ENCODE measurements at places on chromosomes 3 and 15.

DNA sequence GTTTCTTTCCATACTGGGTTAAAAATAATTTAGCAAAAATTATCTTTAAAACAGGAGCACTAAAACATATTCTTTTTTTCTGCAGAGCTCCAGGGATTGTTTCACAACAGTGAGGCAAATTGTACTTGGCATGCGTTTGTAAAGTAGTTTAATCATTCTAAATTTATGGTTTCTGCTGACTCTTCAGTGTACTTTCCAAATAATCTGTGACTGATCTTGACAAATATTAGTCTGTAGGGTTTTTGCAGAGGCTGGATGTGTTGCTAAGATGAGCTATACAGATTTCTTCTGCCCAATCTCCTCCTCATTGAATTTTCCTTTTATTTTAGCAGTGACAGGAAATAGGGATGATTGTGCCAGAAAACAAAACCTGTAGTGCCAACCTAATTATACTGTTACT lies 328.0 kb upstream of the MANF start:
- no peak for DNase-seq

DNA sequence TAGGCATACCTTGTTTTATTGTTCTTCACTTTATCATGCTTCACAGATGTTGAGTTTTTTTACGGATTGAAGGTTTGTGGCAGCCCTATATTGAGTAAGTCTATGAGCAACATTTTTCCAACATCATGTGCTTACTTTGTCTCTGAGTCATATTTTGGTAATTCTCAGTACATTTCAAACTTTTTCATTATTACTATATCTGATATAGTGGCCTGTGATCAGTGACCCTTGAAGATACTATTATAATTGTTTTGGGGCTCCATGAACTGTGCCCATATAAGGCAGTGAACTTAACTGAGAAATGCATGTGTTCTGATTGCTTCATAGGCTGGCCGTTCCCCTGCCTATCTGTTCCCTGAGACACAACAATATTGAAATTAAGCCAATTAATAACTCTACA lies 42.8 kb upstream of the NSMCE3 start:
- DNase-seq = no peak

GRCh38 chr15:89143503-89144162 lies 55.4 kb downstream of the ABHD2 start:
- no peak for DNase-seq

GRCh38 chr3:24480497-24480896 lies 14.2 kb downstream of the THRB start:
- DNase-seq = no peak

- no peak for DNase-seq
These were observed 8.9 kb downstream of the TPM1 start for GRCh38 chr15:63051156-63052066.

DNA sequence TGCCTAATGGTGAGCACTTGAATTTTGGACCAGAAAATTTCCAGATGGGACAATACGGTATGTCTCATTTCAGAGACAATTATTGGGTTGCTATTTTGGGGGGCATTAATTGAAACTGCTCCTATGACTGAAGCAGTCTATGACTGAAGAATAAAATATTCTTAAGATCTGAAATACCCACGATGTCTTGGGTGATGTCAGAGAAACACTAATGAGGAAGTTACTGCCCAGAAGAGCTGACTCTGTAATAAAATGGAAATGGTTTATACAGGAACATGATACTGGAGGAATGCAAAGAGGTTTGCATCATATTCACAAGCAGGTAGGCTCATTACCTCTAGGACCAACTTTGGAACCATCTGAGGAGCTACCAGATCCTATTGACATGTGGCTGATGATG lies 68.7 kb downstream of the IL12A start:
- DNase-seq = no peak

DNA sequence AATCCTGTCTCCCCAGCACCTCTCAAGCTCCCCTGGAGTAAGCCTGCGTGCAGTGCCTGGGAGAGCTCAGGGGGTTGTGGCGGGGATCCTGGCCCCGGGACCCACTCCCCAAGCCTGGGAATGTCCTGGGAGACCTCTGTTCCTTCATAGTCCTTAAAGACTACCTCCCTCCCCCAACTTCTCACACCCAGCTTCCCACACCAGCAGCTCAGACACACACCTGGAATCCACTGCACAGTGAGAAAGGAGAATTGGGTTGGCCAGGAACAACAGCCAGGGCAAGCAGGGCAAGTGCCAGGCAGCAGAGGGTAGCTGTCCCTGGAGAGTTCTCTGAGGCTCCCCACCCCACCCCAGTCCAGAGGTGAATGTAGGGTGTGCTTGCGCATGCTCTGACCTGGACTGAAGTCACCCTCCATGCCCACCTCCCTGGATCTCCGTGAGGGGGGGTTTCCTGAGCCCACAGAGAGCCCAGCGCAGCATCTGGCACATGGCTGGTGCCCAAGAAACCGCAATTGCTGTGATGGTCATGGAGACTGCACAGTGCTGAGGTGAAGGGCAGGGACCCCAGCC lies 22.2 kb downstream of the PSTPIP1 start:
- no peak for DNase-seq

- no peak for DNase-seq
These were observed 271.2 kb upstream of the ROPN1 start for GRCh38 chr3:124263168-124263567.

- no peak for DNase-seq
These were observed 107.5 kb downstream of the EOMES start for GRCh38 chr3:27614592-27614991.

- DNase-seq = no peak
These were observed 107.2 kb upstream of the RASGRP1 start for GRCh38 chr15:38671675-38672254.

DNA sequence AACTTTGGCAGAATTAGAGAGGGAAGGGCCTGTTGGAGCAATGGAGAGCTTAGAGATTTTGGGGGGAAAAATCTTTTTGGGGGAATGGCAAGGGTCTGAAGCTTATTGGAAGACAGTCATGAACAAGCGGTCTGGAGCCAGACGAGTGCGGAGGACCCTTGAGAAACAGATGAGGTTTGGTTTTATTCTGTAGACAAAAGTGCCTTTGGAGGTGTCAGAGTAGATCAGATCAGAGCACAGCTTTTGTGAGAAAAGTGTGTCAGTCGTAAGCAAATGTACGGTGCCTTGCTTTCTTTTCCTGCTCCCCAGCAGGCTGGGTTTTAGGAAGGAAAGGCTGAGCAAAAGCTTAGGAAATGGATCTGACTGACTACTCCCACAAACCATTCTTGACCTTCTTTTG lies 236.8 kb upstream of the TPRG1 start:
- DNase-seq = no peak

DNA sequence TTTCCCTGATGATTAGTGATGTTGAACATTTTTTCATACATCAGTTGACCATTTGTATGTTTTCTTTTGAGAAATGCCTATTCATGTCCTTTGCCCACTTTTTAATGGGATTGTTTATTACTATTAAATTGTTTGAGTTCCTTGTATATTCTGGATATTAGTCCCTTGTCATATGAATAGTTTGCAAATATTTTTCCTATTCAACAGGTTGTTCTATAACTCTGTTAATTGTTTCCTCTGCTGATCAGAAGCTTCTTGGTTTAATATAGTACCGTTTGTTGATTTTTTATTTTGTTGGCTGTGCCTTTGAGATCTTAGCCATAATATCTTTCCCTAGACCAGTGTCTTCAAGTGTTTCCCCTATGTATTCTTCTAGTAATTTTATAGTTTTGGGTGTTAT lies 189.0 kb upstream of the RARB start:
- DNase-seq = no peak

- no peak for DNase-seq
These were observed 41.6 kb downstream of the MRAS start for GRCh38 chr3:138389841-138390581.

DNA sequence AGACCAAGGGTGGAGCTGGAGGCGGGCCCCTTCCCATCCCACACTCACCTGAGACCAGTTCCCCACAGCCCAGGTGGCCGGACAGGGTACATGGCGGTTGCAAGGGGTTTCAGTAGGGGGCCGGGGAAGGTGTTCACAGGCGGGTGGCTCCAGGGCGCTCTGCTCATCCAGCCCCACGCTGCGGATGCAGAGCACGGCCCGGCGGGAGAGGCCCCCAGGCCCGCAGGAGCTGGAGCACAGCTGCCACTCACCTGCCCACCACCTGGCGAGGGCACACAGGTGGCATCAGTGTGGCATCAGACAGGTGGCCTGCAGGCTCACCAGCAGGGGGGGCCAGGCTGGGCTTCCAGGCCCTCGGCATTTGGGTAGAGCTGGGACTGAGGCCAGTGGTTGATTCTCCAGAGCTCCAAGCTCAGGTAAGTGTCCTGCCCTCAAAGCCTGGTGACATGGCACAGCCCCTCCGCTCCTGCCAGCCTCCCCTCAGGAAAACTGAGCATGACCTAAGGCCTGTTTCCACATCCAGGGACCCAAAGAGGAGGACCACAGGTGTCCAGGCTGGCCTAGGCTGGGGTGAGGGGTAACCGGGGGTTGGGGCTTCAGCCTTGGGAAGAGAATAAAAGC lies 43.8 kb downstream of the ADAMTS7 start:
- DNase-seq = no peak

DNA sequence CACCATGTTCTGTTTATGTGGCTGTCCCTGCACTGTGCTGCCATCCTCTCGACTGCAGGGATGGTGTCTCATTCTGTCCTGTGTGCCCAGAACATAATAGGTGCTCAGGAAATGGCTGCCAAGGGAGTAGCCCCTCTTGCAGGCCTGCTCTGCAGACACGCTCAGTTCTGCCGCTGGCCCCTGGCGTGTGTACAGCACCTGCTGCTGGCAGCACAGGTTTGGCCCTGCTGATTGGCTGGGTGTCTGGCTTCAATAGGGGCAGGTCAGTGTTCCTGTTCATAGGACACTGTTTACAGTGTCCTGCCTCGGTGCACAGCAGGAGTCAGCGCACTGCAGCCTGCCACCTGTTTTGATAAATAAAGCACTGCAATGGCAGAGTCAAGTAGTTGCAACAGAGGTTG lies 146.9 kb downstream of the DNAJB8 start:
- no peak for DNase-seq

GRCh38 chr3:141307351-141308059 lies 60.8 kb upstream of the ZBTB38 start:
- no peak for DNase-seq

DNA sequence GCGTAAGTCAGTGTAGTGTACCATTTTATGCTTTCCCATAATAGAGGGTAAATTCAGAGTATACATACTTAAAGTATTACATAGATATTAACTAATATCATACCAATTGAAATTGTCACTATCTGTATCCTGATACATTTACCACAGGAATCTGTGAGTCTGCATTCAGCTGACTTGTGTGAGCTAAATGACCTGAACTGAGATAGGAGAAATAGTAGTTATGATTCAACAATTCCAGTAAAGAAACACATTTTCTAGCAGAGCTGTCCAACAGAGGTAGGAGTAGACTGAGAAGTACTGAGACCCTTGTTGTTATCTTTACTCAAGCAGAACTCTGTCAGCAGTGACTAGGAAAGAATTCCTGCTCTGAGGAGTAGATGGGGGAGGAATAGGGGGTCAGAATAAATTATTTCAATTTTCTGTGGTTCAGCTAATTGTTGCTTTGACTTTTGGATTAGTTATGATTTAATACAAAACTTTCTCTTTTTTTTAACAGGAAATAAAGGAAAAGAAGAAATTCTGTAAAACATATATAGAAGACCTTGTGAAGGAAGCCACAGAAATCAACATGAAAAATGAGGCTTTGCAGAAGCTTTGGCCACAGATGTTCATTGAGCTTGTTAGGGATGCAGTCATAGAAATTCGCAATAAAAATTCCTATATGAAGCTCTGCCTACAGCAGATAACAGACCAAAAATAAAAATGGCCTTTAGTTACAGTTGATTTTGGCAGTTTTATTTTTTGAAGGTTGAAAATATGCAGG lies 66.2 kb upstream of the THSD4 start:
- DNase-seq = no peak

GRCh38 chr3:107757140-107757539 lies 234.4 kb downstream of the BBX start:
- DNase-seq = no peak

DNA sequence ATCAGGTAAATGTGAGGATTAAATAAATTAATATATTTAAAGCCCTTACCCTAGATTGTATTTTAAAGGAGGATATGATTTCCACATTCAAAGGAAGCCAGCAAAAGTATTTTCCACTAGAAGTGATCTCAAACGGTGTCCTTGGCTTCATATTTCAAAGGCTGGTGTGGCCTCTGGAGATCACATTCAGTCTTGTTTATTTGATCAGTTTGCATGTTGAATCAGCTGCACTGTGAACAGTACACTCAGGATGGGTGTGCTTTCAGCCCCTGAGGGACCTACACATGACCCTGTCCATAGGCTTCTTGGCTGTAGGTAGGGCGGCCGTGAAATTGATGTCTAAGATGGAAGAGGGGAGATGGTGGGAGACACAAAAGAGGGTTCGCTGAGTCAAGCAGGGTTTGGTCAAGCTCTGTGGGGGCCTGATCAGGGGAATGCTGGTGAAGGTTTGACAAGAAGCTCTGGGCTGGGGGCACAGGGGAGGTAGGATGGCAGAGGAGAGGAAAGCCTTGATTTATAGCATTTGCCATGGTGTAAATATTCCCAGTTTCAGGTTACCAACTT lies 21.9 kb downstream of the CYP8B1 start:
- DNase-seq = no peak

- no peak for DNase-seq
These were observed 1602.1 kb downstream of the SI start for GRCh38 chr3:163476179-163476578.

- DNase-seq = no peak
These were observed 81.3 kb upstream of the ZBED2 start for GRCh38 chr3:111676211-111677006.

GRCh38 chr15:79154483-79155135 lies 64.0 kb upstream of the RASGRF1 start:
- DNase-seq = no peak

GRCh38 chr3:133747907-133748639 lies 1.9 kb downstream of the TF start:
- DNase-seq = no peak

DNA sequence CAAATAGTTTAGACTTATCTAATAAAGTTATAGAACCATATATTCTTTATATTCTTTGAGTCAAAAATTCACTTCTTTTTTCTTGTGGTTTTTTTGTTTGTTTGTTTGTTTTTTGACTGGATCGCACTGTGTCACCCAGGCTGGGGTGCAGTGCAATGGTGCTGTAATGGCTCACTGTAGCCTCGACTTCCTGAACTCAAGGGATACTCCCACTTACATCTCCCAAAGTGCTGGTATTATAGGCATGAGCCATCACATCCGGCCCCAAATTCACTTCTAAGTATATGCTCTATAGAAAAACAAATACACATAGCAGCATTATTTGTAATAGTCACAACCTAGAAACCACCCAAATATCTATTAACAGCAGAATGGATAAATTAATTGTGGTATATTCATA lies 13.7 kb upstream of the SLTM start:
- no peak for DNase-seq

- peak; percentile 48 for DNase-seq
These were observed 26.2 kb downstream of the MAP4 start for GRCh38 chr3:47989981-47990440.

GRCh38 chr3:53230789-53231188 lies 25.0 kb downstream of the TKT start:
- no peak for DNase-seq

Data from stimulated activated CD4-positive, alpha-beta T cell treated with anti-CD3 and anti-CD28 coated beads, Interleukin-1b, Interleukin-23, amount 100 ng/mL, for 1 hour (primary cell).